ENCODE measurements at places on chromosomes 5 and 9. TPM values are rescaled to one million over a fixed set of nuclear protein-coding genes. Genes with fewer than 3 reads are reported as not detected.

Gene PTPRD
- 1.3 TPM for total RNA-seq

Gene NTRK2
- total RNA-seq, result under 0.01 TPM

Gene ADAMTS16
- total RNA-seq, result 0.30 TPM

Gene GARIN3
- not detected for total RNA-seq

Gene ERAP2
- total RNA-seq, result 14.9 TPM

Gene OTULINL
- total RNA-seq, result 1.0 TPM

Gene WNT8A
- not detected for total RNA-seq

Gene BTNL3
- total RNA-seq, result not detected

Gene PCDHB8
- total RNA-seq, result not detected

Gene LRRC19
- total RNA-seq, result not detected

Gene NUP155
- 30.8 TPM for total RNA-seq

Gene NME5
- 1.6 TPM for total RNA-seq

Data from bronchus fibroblast of lung (primary cell).